MCF 10A (cell line): ENCODE measurements at places on chromosomes 1 and 21.

- H3K27me3 ChIP-seq, result peaks cover 72% of the 10 kb centered on the region
- no peak overlapping the region for H3K4me3 ChIP-seq
- no peak for DNase-seq
- no peak overlapping the region for H3K27ac ChIP-seq
Measured at GRCh38 chr1:216047811-216048572, 375.3 kb downstream of the USH2A start.

DNA sequence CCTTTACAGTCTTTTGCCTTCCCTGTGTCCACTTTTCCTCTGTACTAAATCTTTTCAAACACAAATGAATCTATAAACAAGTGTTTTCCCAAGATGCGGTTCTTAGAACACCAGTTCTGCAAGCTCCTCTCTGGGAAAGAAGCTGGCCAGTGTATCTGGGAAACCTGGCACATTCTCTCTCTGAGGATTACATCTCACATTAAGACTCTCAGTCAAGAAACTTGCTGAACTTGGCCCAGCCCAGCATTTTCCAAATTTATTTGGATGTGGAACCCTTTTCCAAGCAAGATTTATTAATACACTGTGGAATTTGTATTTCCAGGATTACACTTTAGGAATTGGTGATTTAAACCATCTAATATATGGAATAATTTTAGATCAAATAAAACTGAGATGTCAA is 105.7 kb downstream of the ZNF281 start:
- H3K4me3 ChIP-seq, result no peak overlapping the region
- H3K27ac ChIP-seq, result no peak overlapping the region
- no peak for DNase-seq

DNA sequence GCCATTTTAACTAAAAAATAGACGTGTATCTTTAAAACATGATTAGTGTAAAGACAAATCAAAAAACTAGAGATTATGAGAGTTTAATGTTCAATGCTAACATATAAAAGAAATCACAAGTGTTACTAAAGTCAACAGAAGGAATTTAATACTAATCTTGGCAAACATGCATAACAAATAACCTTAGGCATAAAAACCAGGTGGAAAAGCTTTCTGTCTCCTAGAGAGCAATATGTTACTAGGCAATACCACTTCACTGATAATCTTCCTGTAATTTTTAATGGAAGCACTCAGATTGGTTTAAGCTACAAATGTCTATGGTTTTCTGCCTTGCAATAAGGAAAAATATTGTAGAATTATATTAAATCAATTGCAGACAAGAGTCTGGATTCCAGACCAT is 121.9 kb downstream of the NME7 start:
- no peaks in the 10 kb centered on the region for H3K27me3 ChIP-seq
- H3K27ac ChIP-seq, result no peak overlapping the region
- H3K4me3 ChIP-seq, result no peak overlapping the region
- no peaks in the 10 kb centered on the region for H3K36me3 ChIP-seq
- H3K4me1 ChIP-seq, result peaks cover 13% of the 10 kb centered on the region
- no peak for DNase-seq

DNA sequence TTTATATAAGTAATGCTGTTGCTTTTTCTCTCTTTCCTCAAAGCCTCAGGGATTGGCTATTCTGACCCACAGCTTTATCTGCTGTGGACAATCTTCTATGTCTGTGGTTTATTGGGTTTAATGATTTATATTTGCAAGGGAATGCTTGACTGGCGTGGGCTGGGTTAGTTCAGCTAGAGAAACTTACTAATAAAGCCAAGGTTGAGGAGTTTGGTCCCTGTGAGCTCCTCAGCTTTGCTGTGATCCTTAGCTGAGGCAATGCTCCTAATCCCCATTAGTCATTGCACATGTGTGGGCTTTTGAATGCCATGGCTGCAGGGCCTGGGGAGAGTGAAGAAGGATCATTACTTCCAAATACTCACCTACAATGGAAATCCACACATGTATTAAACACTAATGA is 179.3 kb downstream of the ZNF326 start:
- no peaks in the 10 kb centered on the region for H3K36me3 ChIP-seq
- peak; percentile 41 for DNase-seq
- peaks cover 27% of the 10 kb centered on the region for H3K4me1 ChIP-seq
- no peak overlapping the region for H3K27ac ChIP-seq

- no peak overlapping the region for H3K27ac ChIP-seq
- H3K4me3 ChIP-seq, result no peak overlapping the region
- no peaks in the 10 kb centered on the region for H3K4me1 ChIP-seq
- H3K36me3 ChIP-seq, result no peaks in the 10 kb centered on the region
Measured at GRCh38 chr1:181986907-181987305, 74.6 kb downstream of the ZNF648 start.

GRCh38 chr1:111154021-111154999 is 14.3 kb downstream of the CEPT1 start:
- DNase-seq, result no peak
- H3K27ac ChIP-seq, result no peak overlapping the region
- no peak overlapping the region for H3K4me3 ChIP-seq
- H3K4me1 ChIP-seq, result peaks cover 13% of the 10 kb centered on the region
- H3K36me3 ChIP-seq, result peaks cover 69% of the 10 kb centered on the region
- no peaks in the 10 kb centered on the region for H3K27me3 ChIP-seq

- no peaks in the 10 kb centered on the region for H3K4me1 ChIP-seq
- no peak for DNase-seq
- no peaks in the 10 kb centered on the region for H3K36me3 ChIP-seq
- H3K27me3 ChIP-seq, result no peaks in the 10 kb centered on the region
- H3K27ac ChIP-seq, result no peak within 1 kb of the TSS
- H3K4me3 ChIP-seq, result no peak within 1 kb of the TSS
Measured at GRCh38 chr1:159076438-159077119, at the start of gene AIM2. TSS of gene AIM2 (minus strand) at chr1:159076766. CDS start at chr1:159073499, 3,267 bp downstream.

DNA sequence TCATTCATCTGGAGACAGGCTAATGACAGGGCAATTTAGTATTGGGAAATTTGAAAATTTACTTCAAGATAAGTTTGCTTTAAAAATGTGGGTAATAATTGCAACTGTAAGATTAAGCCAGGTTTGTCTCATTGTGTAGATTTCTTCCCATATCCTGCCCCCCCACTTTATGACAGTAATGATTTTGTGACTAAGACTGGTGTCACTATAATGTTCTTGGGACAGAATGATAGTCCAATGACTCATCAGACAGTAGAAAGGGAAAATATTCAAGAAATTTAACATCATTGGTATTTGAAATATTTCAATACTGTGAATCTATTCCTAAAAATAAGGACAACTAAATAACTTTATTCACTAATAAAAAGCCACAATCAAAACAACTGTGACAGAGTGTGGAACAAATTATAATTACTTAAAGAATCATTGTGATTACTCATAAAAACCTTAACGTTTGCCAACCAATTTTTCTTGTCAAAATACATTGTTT is 36.7 kb downstream of the FH start:
- H3K4me1 ChIP-seq, result peaks cover 26% of the 10 kb centered on the region
- DNase-seq, result peak; percentile 78
- no peak overlapping the region for H3K4me3 ChIP-seq
- H3K36me3 ChIP-seq, result no peaks in the 10 kb centered on the region
- H3K27me3 ChIP-seq, result no peaks in the 10 kb centered on the region

DNA sequence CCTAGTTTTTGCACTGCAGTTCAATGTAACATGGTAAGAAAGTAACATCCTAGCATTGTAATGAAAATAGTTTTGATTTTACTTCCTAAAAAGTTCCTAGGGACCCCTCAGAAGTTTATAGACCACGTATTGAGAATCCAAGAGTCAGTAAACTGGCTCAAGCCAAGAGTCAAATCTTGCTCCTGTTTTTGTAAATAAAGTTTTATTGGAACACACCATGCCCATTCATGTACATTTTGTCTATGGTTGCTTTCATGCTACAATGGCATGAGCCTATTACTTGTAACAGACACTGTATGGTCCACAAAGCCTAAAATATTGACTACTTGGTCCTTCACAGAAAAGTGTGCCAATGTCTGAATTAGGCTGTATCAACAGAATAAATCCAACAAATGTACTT is 301.0 kb downstream of the LMO4 start:
- H3K27me3 ChIP-seq, result peaks cover 10% of the 10 kb centered on the region
- no peak for DNase-seq
- H3K36me3 ChIP-seq, result no peaks in the 10 kb centered on the region
- H3K4me1 ChIP-seq, result no peaks in the 10 kb centered on the region
- no peak overlapping the region for H3K4me3 ChIP-seq
- H3K27ac ChIP-seq, result no peak overlapping the region

- no peaks in the 10 kb centered on the region for H3K4me1 ChIP-seq
- DNase-seq, result peak; percentile 53
- H3K4me3 ChIP-seq, result no peak overlapping the region
- H3K27me3 ChIP-seq, result no peaks in the 10 kb centered on the region
Measured at GRCh38 chr1:94514095-94514727, 27.3 kb downstream of the F3 start.

DNA sequence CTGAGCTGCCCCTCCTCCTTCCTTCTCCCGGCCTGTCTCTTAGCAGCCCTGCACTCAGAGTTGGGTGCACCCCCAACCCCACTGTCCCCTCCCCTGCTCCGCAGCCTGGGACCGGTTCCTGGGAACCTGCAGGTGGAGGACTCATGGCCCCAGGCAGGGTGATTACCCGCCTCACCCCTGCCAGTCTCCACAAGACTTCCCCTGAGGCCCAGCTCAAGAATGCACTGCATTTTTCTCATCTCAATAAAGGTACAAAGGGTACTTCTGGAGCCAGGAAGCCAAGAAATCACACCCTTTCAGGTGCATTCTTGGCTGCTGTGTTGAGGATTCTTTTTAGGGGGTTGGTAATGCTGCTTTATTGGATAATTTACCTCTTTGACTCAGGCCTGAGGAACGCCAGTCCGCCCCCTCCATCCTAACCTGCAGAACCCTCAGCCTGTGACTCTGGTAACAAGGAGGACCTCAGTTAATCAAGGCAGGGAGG is 126.3 kb upstream of the TMPRSS2 start:
- peaks cover 49% of the 10 kb centered on the region for H3K4me1 ChIP-seq
- H3K27me3 ChIP-seq, result no peaks in the 10 kb centered on the region
- H3K4me3 ChIP-seq, result peak overlapping the region; percentile 15
- peak; percentile 94 for DNase-seq
- H3K36me3 ChIP-seq, result peaks cover 12% of the 10 kb centered on the region

DNA sequence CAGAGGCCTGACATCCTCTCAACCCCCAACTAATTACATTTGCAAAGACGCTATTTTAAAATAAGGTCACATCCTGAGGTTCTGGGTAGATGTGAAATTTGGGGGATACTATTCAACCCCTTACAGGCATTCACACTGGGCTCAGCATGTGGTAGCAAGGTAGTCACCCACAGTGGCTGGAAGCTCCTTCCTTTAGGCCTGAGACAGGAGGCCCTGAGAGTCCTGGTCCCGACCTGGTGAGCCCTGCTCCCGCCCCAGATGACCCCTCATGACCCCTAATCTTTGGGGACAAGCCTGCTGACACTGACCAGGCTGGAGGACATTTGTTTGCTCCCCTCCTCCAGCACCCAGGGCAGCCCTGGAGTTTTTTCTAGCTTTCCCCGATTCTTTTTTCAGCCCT is 225.9 kb downstream of the DYRK1A start:
- no peaks in the 10 kb centered on the region for H3K27me3 ChIP-seq
- no peak overlapping the region for H3K27ac ChIP-seq
- H3K4me1 ChIP-seq, result no peaks in the 10 kb centered on the region
- no peak for DNase-seq

DNA sequence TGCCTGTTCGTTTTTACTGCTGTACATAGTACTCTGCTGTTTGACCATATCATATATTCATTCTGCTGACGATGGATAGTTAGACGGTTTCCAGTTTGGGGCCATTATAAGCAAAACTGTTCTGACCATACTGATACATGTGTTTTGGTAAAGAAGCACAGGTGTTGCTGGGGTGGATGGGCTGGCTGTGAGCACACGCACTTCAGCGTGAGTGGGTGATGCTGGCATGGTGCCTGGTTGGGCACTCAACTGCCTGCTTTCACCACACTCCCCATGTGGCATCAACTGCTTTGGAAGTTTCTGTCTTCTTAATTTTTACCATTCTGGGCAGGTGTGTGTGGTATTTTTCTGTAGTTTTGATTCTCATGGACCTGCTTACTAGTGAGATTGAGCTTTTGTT is 37.3 kb downstream of the ADARB1 start:
- no peak overlapping the region for H3K4me3 ChIP-seq
- no peak for DNase-seq
- no peaks in the 10 kb centered on the region for H3K4me1 ChIP-seq
- H3K36me3 ChIP-seq, result no peaks in the 10 kb centered on the region
- no peaks in the 10 kb centered on the region for H3K27me3 ChIP-seq
- H3K27ac ChIP-seq, result no peak overlapping the region

DNA sequence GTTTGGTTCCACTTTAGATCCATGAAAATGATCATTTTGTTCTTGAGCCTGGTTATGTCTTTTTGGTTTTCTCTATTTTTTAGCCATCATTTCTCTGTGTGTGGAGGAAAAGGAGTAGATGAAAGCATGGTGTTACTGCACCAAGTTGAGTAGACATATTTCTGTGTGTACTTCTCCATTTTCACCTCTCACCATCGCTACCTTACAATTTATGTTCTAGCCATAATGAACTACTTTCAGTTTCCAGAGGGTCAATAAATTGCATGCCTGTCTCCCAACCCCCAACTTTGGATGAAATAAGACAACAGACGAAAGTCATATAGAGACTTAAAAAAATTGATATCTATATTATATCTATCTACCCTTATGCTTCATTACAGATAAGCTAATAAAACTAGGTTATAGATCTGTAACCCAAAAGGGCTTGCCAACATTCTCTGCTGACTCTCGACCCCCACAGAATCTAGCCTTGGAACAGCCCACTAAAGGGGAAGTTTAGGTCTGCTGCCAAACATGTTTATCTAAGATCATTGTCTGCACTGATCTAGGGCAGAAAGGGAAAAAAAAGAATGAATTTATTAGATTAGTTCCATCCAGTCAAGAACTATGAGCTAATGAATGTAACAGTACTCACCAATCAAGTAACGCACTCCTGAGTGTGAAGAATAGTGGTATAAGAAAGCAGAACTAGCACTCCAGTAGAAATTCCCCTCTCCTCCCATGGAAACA is 7.5 kb upstream of the MAN1A2 start:
- no peak overlapping the region for H3K4me3 ChIP-seq
- no peaks in the 10 kb centered on the region for H3K36me3 ChIP-seq
- H3K4me1 ChIP-seq, result peaks cover 5% of the 10 kb centered on the region
- DNase-seq, result no peak

DNA sequence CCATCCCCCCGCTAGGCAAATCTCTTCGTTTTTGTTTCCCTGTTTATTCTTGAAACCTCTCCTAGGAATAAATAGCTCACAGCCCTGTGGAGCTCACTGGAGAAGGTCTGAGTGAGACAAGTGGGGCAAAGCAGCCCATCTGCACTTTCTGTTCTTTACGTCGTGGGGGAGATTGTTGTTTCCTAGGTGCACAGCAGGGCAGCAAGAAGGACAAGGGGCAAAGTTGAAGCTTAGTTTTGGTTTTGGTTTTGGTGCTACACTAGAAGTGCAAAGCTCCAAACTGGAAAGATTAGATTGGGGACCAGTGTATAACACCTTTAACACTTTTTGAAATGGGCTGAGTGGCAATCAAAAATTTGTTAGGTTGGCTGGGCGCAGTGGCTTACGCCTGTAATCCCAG is 76.6 kb downstream of the GPR88 start:
- no peaks in the 10 kb centered on the region for H3K4me1 ChIP-seq
- H3K36me3 ChIP-seq, result no peaks in the 10 kb centered on the region
- no peak for DNase-seq
